ENCODE measurements at places on chromosomes 1 and 21.

DNA sequence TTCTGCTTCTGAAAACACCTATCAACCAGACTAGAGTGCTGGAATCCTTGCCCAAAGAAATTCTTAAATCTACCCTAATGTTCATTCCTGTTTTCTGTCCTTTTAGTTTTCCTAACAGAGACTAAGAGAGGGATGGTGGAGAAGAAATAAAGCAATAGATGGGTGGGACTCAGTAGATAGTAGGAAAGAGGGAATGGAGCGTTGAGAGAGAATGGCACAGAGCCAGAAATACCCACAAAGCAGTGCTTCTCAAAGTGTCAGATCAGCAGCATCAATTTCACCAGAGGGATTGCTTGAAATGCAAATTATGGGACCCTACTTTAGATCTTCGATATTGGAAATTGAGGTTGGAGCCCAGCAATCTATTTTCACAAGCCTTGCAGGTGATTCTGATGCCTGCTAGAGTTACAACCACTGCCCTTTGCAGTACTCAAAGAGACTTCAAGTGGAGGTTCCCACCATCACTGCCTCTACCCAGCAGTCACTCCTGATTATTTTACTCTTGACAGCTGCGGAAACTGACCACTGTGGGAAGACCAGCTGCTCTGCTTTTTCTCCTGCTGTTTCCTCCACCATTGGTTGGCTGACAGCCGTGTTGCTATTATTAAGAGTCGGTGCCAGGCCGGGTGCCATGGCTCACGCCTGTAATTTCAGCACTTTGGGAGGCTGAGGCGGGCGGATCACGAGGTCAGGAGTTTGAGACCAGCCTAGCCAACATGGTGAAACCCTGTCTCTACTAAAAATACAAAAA, 11.4 kb upstream of the PRPF3 start:
- DNase-seq = no peak

- no peak for DNase-seq
Observed at GRCh38 chr1:71630073-71630472, 549.2 kb upstream of the ZRANB2 start.

DNA sequence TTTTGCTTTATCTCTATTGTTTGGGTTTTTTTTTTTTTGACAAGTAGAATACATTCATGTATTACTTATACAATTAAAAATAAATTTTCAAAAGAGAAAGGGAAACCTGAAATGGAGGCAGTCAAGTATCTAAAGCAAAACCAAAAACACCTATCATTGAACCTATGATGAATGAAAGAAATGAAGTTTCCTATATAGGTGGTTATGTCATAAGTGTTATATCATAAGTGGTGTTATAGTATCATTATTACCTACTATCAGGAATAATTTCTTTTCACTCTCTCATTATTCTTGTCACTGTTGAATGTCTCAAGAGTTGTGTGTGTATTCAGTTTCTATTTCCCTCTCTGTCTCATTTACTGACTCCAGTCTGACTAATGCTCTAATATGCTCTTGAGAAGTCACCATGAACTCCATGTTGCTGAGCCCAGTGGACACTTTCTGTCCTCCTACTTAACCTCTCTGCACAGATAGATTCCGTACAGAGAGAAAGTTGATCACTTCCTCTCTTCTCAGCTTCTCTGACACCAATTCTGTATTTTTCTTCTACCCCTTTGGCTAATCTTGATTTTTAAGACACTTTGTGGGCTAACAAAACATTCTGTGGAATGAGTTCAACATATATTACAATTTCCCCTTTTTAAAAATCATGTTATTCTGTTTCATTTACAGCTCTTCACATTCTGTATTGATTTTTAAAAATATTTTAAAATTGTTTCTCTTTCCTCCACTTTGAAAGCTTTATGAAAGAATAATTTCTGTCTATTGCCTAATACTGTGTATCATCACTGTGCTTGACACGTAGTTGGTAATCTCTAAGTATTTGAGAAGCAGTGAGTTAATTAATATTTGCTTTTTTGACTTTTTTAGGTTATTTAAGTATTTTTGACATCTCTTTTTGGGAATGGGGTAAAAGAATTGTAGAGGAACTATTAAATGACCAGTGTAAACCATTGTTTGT, 50.1 kb downstream of the RASAL2 start:
- no peak for DNase-seq

DNA sequence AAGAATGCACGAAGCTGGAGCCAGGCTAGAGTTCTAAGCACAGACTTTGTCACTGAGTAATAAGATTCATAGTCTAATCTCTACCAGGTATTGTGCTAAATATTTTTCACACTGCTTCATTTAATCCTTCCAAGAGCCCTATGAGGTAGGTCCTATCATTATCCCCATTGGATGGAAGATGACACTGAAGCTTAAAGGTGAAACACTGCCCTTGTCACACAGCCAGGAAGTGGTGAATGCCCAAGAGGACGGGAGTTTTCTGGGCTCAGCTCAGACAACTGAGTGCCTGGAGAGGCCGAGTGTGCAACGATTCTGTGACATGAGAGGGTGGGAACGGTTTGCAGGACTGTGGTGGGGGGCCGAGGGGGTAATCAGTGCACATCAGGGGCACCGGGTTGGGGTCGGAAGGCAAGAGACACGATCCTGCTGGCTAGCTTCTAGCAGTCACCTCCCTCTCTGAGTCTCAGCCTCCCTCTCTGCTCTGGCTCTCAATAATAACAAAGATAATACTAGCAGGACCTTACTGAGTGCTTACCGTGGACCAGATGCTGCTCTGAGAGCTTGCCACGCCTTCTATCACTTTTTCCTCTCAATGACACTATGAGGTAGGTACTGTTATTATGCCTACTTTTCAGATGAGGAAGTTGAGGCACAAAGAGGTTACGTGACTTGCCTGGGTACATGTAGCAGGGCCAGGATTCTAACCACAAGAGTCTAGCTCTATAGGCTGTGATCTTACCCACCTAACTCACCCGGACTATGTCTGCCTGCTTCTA, 12.4 kb downstream of the KCNQ4 start:
- DNase-seq = no peak

DNA sequence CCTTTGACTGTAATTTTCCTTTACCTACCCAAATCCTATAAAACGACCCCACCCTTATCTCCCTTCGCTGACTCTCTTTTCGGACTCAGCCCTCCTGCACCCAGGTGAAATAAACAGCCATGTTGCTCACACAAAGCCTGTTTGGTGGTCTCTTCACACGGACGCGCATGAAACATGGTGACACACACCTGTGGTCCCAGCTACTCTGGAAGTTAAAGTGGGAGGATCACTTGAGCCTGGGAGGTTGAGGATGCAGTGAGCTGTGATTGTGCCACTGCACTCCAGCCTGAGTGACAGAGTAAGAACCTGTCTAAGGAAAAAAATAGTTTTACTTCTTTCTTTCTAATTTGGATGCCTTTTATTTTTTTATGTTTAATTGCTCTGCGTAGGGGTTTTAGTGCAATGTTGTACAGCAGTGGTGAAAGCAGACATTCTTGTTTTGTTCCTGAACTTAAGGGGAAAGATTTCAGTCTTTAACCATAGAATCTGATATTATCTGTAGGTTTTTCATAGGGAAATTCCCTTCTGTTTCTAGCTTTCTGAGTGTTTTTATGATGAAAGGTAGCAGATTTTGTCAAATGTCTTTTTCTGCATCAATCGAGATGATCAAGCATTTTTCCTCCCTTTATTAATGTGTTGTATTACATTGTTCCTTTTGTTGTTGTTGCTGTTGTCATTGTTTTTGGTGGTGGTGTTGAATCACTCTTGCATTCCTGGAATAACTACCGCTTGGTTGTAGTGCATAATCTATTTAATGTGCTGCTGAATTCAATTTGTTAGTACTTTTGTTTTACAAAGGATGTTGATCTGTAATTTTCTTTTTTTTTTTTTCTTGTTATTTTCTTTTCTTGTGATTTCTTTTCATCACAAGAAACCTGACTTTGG, 497.4 kb downstream of the DISC1 start:
- no peak for DNase-seq

- DNase-seq = no peak
Observed at GRCh38 chr1:228316589-228317387, 89.8 kb downstream of the TRIM11 start.

GRCh38 chr21:42208801-42209490, 10.0 kb upstream of the ABCG1 start:
- DNase-seq = no peak

GRCh38 chr1:184022668-184023067, 14.9 kb downstream of the COLGALT2 start:
- no peak for DNase-seq

GRCh38 chr21:36186506-36187399, 30.1 kb downstream of the DOP1B start:
- DNase-seq = no peak

DNA sequence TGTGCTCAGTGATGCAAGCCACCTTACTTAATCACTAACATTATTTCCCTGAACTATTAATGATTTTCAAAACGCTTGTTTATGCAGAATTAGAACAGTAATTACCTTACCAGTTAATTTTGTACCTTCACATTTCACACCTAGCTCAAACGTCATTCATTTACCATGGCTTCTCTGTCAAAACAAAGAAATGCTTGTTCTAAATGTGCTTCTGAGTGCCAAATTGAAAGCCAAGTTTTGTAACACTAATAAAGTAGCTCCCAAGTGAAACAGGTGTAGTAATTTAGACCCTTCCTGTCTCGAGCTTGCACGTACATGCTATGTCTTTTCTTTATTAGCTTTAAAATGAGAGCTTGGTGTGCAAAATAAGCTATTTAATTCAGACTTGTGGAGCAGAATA, 533.7 kb upstream of the PKN2 start:
- no peak for DNase-seq

DNA sequence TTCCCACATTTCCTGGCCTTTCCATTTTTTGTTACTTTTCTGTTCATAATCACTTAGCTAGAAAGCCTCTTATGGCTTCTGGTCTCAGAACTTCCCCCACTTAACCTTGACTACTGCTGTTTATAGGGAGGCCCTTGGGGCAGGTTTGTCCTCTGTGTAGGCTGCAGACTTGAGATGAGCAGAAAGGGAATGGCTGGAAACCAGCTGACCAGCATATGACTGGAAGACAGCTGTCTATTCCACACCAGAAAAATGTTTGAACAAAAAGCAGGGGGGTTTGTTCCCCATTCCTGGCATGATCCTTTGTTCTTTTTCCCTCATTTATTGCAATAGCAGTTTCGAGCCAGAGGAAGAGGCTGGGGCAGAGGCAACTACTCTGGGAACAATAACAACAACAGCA, 4.9 kb upstream of the SH3D21 start:
- DNase-seq = no peak

DNA sequence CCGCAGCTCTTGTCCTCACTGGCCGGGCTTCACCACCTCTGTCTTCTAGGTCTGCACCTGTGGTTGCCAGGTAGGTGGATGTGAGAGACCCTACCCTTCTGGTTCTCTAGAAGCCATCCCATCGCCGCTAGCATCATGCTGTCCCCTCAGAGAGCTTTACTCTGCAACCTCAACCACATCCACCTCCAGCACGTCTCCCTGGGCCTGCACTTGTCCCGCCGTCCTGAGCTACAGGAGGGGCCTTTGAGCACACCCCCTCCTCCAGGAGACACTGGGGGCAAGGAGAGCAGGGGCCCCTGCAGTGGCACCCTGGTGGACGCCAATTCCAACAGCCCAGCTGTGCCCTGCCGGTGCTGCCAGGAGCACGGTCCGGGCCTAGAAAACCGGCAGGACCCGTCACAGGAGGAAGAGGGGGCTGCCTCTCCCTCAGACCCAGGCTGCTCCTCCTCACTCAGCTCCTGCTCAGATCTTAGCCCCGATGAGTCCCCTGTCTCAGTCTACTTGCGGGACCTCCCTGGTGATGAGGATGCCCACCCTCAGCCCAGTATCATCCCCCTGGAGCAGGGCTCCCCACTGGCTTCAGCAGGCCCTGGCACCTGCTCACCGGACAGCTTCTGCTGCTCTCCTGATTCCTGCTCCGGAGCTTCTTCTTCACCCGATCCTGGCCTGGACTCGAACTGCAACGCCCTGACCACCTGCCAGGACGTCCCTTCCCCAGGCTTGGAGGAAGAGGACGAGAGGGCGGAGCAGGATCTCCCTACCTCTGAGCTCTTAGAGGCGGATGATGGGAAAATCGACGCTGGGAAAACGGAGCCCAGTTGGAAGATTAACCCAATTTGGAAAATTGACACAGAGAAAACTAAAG, 1.2 kb downstream of the RUSC1 start:
- DNase-seq = no peak

- DNase-seq = no peak
Observed at GRCh38 chr1:63877021-63877767, 103.4 kb downstream of the ROR1 start.

- no peak for DNase-seq
Observed at GRCh38 chr1:68164918-68165317, 67.4 kb downstream of the WLS start.

- no peak for DNase-seq
Observed at GRCh38 chr21:30153697-30154340, 12.8 kb downstream of the CLDN17 start.

GRCh38 chr1:222048094-222048595, 306.3 kb upstream of the DUSP10 start:
- no peak for DNase-seq

DNA sequence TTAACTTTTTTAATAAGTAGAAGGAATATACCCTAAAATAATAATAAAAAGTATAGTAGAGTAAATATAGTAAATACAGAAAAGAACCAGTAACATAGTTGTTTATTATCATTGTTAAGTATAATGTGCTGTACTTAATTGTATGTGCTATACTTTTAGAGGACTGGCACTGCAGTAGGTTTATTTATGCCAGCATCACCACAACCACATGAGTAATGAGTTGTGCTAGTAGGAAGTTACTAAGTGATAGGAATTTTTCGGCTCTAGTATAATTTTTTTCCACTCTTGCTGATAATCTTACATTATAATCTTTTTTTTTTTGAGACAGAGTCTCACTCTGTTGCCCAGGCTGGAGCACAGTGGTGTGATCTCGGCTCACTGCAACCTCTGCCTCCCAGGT, 71.6 kb downstream of the IVNS1ABP start:
- DNase-seq = no peak

GRCh38 chr1:154970631-154971340, at the start of gene SHC1:
TSS of gene SHC1 (minus strand) at chr1:154970747. CDS start at chr1:154970526, 221 bp downstream.
- DNase-seq = no peak

DNA sequence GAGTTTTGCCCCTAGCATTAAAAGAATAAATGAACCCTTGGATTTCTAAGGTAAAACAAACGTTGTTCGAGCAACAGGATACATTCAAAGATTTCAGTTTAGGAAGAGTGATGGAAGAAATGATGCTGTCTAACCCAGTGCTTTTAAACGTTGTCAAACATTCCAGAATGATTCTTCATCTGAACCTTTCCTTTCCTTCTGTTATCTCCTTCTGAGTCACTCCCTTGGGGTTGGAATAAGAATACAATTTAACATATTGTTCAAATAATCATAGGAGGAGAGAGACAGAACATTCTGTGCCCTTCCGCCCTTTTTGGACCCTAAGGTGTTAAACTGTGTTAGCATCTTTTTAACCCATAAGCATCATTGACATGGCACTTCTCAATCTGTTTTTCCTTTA, 61.1 kb upstream of the RCOR3 start:
- DNase-seq = no peak

GRCh38 chr21:24705201-24705600, 902.1 kb downstream of the MRPL39 start:
- no peak for DNase-seq

DNA sequence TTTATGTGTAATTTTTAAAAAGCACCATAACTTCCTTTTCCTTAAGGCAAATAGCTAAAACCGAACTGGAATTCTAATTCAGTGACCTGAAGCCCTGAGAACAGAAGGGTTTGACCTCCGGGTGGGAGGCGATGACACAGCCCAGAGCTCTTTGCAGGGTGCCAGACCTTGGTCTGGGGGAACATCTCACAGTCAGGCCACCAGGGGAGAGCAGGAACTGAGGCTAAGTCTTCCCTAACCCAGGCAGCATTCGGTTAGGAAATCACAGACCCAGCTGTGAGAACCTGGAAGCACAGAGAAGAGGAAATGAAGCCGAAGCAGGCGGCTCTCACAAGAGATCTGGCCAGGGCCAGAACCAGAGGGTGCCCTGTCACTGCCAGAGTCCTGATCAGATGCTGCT, 444.8 kb downstream of the TTLL7 start:
- DNase-seq = no peak
